ENCODE measurements at places on chromosomes 7 and 10. TPM values are rescaled to one million over a fixed set of nuclear protein-coding genes. Genes with fewer than 3 reads are reported as not detected.

Gene GNB2
- 174 TPM for total RNA-seq

Gene PDE6C
- not detected for total RNA-seq

Gene SEPHS1
- 55.6 TPM for total RNA-seq

Gene COL1A2
- total RNA-seq = 2.1 TPM

Gene PRF1
- 1.5 TPM for total RNA-seq

Gene PRPS1L1
- total RNA-seq = not detected

Gene AMPH
- total RNA-seq = not detected

Gene FOXI2
- total RNA-seq = not detected

DNA sequence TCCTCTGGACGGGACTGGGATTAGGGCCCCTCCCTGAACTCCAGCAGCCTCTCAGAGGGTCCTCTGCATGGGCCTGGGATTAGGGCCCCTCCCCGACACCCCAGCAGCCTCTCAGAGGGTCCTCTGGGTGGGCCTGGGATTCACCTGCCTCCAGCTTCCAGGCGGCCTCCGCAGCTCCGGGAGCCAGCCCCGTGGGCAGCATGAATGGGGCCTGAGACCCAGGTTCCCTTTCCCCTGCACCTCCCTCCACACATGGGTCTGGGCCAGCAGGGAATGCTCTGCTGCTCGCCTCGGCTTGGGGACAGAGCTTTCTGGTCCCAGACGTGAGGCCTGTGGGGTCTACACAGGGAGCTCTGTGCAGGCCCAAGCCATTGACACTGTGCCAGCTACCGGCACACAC, 5.5 kb downstream of the TUBGCP2 start:
- no peak overlapping the region for H3K4me3 ChIP-seq
- H3K36me3 ChIP-seq = peaks cover 26% of the 10 kb centered on the region
- peaks cover 16% of the 10 kb centered on the region for H3K4me1 ChIP-seq

DNA sequence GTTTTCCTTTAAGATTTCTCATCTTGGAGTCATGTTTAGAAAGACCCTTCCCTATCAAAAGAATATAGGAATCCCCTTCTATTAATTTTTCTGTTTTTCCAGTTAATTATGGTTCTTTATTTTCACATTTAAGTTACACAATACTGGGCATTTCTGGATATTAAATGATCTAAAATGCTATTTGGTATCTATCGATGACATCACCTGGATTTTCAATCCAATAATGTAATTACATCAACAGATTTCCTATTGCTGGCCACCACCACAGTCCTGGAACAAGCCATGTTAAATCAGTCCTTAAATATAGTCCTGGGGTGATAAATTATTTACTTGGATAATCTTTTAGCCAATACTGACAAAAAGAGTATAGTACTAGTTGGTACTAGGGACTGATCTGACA, 48.0 kb downstream of the PUS7 start:
- H3K27me3 ChIP-seq = no peaks in the 10 kb centered on the region
- DNase-seq = no peak
- H3K27ac ChIP-seq = no peak overlapping the region
- H3K4me3 ChIP-seq = no peak overlapping the region

- H3K27ac ChIP-seq = peak overlapping the region; percentile 90
- peaks cover 47% of the 10 kb centered on the region for H3K4me1 ChIP-seq
- H3K4me3 ChIP-seq = peak overlapping the region; percentile 98
- no peaks in the 10 kb centered on the region for H3K36me3 ChIP-seq
Measured at GRCh38 chr10:102119417-102120141, 589 bp downstream of the LDB1 start.

DNA sequence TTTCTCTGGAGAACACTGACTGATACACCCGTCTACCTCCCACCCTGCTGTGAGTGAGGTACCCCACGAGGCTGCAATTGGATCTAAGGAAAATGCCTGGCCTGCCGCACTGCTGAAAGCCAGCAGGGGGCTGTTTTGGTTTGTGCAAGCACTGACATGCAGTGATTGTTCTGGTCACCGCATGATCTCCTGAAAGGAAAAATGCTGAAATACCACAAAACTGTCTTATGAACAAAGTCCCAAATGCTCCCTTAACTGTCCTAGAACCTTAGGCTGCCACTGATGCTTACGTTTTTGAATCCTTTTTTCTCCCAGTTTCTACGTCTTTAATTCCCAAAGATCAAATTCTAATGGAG, 132.7 kb downstream of the JCAD start:
- no peaks in the 10 kb centered on the region for H3K27me3 ChIP-seq
- no peak overlapping the region for H3K4me3 ChIP-seq
- DNase-seq = no peak
- no peaks in the 10 kb centered on the region for H3K36me3 ChIP-seq

DNA sequence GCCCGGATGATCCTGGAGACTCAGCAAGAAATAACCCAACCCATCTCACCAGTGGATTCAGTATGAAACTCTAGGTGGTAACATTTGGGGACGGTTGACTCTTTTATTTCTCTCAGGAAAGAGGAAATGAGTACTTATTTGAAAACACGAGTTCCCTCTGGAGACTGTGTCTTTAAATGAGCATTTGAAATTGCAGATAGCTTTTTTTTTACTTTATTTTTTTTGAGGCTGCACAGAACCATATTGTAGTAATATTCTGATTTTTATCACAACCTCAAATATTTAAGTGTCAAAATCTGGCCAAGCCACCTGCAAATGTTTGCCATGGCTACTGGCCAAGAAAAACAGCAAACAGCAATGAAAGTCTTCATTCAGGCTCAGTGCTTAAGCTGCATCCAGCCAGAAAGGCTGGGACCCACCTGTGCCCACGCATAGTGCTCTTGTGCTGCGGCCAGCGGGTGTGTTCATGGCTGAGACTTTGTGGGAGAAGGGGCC, 160.8 kb downstream of the CREB5 start:
- H3K27me3 ChIP-seq = no peaks in the 10 kb centered on the region
- H3K27ac ChIP-seq = peak overlapping the region; percentile 29
- H3K4me1 ChIP-seq = peaks cover 23% of the 10 kb centered on the region

DNA sequence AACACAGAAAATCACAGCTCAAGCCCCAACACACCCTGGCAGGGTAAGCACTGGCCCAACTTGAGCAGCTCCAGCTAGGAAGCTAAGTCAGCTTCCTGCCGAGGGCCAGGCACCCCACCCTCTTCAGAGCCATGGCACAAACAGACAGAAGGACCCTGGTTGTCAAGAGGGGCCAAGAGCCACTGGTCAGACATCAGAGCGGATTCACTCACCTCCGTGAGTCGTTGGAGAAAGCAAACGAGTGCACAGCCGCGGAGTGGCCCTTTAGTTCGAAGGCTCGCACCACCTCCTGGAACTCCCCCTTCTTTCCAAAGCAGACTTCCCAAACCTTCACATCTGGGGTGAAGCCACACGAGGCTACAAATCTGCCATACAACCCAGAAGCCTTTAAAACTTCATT, 7.4 kb downstream of the TBL2 start:
- H3K4me1 ChIP-seq = no peaks in the 10 kb centered on the region
- H3K27ac ChIP-seq = no peak overlapping the region
- no peaks in the 10 kb centered on the region for H3K27me3 ChIP-seq
- no peak overlapping the region for H3K4me3 ChIP-seq
- no peak for DNase-seq

DNA sequence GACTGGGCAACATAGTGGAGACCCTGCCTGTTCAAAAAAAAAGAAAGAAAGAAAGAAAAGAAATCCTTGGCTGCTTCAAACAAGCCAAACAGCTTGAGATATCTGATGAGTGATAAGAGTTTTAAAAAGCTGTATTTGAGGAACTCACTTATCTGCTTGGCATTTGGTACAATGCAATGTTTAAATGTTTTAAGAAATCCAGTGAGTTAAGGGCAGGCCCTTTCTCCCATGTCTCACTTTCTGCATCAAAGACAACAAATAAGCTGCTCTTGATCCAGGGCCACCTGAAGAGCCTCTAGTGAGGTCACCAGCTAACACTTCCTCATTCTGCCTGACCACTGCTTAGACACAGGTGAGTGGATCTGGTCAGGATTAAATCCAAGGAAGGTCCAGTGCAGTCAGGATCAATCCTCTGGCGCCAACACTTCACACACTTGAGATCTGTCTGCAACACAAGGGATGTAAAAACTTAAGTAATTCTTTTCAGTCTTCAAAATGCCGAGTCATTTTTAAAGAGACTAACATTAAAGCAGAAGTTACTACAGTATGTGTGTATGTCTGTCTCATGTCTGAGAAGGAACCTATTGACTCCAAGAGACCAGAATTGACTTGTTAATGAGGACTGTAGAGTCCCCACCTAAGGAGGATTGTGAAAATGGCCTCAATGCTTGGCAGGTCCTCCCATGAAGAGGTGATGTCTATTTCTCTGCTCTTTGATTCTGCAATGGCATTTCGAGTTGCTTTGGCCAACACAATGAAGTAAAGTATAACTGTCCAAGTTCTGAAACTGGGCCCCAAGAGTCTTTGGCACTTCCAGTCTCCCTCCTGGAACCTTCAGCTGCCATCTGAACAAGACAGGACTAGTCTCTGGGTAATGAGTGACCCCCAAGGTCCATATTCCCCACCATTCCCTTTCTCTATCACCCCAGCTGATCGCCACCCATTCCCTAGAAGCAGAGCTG, 43.1 kb downstream of the CREB3L2 start:
- H3K4me3 ChIP-seq = no peak overlapping the region
- no peak for DNase-seq
- H3K27me3 ChIP-seq = no peaks in the 10 kb centered on the region
- H3K27ac ChIP-seq = peak overlapping the region; percentile 56
- H3K4me1 ChIP-seq = peaks cover 33% of the 10 kb centered on the region

DNA sequence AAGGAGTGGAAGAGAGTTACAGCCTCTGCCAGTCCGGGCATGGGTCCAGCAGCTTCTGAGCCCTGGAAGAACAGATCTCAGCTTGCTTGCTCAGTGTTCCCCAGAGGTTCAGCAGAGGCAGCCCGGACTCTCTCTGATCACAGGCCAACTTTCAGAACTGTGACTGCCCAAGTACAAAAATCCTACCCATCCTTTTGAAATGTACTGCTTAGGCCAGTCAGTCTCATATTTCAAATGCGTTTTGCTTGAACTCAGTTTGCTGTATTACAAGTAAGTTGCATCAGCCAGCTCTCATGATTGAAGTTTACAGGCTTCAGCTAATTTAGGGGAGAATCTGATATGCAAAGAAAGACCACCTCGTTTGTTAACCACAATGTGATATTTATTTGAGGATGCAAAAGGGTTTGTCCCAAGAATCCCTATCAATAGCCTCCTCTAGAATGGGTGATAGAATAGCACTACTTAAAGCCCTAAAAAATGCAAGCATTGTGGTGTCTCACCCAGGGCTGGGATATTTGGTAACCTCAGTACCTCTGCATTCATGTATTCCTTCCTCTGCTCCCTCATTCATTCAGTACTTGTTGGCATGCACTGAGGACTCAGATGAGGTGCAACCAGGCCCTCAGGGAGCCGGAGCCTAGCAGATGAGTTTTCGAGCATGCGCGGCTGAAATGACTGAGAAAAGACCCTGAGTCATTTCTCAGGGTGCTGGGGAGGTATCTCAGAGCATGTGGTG, 7.0 kb downstream of the AIMP2 start:
- DNase-seq = no peak
- H3K27me3 ChIP-seq = no peaks in the 10 kb centered on the region
- H3K4me1 ChIP-seq = peaks cover 12% of the 10 kb centered on the region
- peak overlapping the region; percentile 60 for H3K27ac ChIP-seq

- peaks cover 9% of the 10 kb centered on the region for H3K36me3 ChIP-seq
- no peak for DNase-seq
- H3K4me3 ChIP-seq = no peak overlapping the region
- H3K4me1 ChIP-seq = no peaks in the 10 kb centered on the region
- no peaks in the 10 kb centered on the region for H3K27me3 ChIP-seq
- H3K27ac ChIP-seq = no peak overlapping the region
Measured at GRCh38 chr10:69397972-69398371, 18.7 kb downstream of the TACR2 start.

DNA sequence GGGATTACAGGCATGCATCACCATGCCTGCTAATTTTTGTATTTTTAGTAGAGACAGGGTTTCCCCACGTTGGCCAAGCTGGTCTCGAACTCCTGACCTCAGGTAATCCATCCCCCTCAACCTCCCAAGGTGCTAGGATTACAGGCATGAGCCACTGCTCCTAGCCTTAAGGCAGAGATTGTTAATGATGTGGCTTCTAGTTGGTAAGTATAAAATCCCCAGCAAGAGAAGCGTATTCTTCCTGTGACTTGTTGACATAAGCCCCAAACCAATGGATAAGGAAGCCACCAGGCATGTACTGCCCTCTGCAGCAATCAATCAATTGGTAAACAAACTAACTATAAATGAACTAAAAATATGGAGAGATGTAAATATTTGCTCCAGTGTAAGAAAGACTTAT, 41.2 kb downstream of the REEP3 start:
- H3K27me3 ChIP-seq = no peaks in the 10 kb centered on the region
- H3K27ac ChIP-seq = no peak overlapping the region
- H3K4me3 ChIP-seq = no peak overlapping the region
- DNase-seq = no peak
- no peaks in the 10 kb centered on the region for H3K4me1 ChIP-seq

- no peak overlapping the region for H3K27ac ChIP-seq
- no peaks in the 10 kb centered on the region for H3K36me3 ChIP-seq
- DNase-seq = no peak
- no peaks in the 10 kb centered on the region for H3K27me3 ChIP-seq
Measured at GRCh38 chr7:84337429-84337828, 142.8 kb upstream of the SEMA3A start.

GRCh38 chr10:110368002-110368401, 63.3 kb upstream of the SMNDC1 start:
- no peaks in the 10 kb centered on the region for H3K27me3 ChIP-seq
- no peak overlapping the region for H3K27ac ChIP-seq
- H3K36me3 ChIP-seq = no peaks in the 10 kb centered on the region

DNA sequence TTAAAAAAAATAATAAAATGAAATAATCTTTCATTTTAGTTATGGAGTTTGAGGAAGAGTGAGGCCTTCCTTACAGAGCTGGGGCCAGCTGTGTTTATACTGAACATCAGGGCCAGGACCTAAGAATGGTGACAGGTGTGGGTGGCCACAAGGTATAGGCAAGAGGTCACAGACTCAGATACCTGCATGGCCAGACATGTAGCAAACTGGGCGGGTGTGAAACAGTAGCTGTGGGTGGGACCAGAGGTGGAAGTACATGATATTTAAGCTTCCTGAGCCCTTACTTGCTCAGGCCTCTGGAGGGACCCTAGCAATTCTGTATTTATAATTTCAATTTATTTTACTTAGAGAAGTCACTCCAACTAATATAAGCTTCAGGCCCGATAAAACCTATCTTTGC, 27.7 kb upstream of the CAMK1D start:
- no peaks in the 10 kb centered on the region for H3K36me3 ChIP-seq
- DNase-seq = no peak
- no peaks in the 10 kb centered on the region for H3K4me1 ChIP-seq
- H3K4me3 ChIP-seq = no peak overlapping the region
- no peaks in the 10 kb centered on the region for H3K27me3 ChIP-seq

- H3K27me3 ChIP-seq = no peaks in the 10 kb centered on the region
- H3K4me3 ChIP-seq = peak overlapping the region; percentile 89
- peaks cover 11% of the 10 kb centered on the region for H3K4me1 ChIP-seq
- H3K27ac ChIP-seq = peak overlapping the region; percentile 76
Measured at GRCh38 chr10:129467359-129468064, 471 bp downstream of the MGMT start.

GRCh38 chr10:86765548-86765947, 9.1 kb downstream of the BMPR1A start:
- DNase-seq = no peak
- no peaks in the 10 kb centered on the region for H3K27me3 ChIP-seq
- H3K36me3 ChIP-seq = no peaks in the 10 kb centered on the region
- peaks cover 4% of the 10 kb centered on the region for H3K4me1 ChIP-seq
- no peak overlapping the region for H3K4me3 ChIP-seq
- no peak overlapping the region for H3K27ac ChIP-seq

All from GM12878 (cell line).